Activated CD4-positive, alpha-beta T cell treated with anti-CD3 and anti-CD28 coated beads for 24 hours (primary cell): ENCODE measurements at places on chromosomes 13 and 19.

DNA sequence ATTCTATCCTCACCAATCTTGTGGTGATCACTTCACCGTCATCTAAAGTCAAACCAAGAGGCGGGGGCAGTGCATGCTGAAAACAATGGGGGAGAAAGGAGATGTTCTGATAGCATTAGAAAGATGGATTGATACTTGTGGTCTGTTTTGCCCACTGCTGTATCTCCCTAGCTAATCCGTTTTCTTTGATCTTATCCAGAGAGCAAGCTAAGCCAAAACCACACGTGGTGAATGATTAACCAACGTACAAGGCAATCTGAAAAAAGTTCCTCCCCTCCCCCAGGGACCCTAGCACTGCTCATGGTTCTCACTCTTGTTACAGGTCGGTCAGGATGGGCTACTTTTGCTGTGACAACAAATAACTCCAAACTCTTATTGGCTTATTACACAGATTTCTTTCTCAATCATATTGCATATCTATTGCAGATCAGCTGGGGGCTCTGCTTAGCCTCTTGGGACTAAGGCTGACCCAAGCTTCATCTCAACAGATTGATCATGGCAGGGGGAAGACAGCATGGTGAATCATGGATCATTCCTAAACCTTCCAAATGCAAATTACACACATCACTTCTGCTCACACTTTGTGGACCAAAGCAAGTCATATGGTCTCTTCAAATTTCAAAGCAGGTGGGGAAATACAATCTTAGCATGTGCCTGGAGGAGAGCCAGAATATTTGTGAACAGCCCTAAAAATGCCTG is 11.9 kb upstream of the C13orf42 start:
- DNase-seq: no peak

GRCh38 chr19:15331419-15332310 is 674 bp downstream of the BRD4 start:
- DNase-seq: peak; percentile 43

- no peak for DNase-seq
Measured at GRCh38 chr13:111575276-111575675, 254.8 kb downstream of the TEX29 start.

GRCh38 chr13:110291286-110291685 is 15.7 kb downstream of the COL4A1 start:
- DNase-seq: no peak

DNA sequence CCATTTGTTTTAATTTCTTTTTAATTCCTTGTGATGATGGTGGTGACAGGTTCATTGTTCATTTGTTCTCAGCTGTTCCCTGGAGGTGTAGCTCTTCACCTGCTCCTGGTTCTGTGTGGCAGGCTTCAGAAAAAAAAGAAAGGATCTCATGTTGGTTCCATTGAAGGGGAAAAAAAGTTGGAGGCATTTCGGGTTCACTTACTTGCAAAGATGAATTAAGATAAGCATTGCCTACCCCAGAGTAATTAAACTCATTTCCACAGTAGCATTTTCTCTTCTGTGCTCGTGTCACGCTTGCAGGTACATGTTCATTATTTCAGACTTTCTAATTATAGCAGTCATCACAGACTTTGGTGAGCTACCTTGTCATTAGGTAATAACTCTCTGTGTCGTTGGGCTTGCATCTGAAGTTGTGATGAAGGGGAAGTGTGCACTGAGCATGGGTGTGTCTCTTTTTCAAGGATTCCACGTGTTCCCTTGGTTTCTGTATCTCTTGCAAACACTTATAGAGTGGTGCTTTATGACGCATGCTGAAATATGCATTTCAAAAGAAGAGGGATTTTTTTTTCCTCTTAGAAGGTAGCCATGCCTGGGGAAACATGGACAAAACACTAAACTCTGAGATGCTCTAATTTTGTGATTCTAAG is 69.1 kb downstream of the MTUS2 start:
- no peak for DNase-seq

- no peak for DNase-seq
Measured at GRCh38 chr19:40421993-40422747, 3.6 kb downstream of the SERTAD1 start.

GRCh38 chr19:38698225-38699026 is 45.8 kb downstream of the CAPN12 start:
- DNase-seq: no peak

GRCh38 chr19:56066152-56067023 is 54.7 kb downstream of the ZNF787 start:
- DNase-seq: peak; percentile 44

GRCh38 chr13:52405767-52406494 is at the start of gene THSD1:
Gene THSD1, minus strand, starts transcription at chr13:52406172. Its CDS starts 3,572 bp downstream, at chr13:52402600.
- DNase-seq: peak; percentile 6

- no peak for DNase-seq
Measured at GRCh38 chr19:48271531-48272151, 1.8 kb downstream of the ZNF114 start.

GRCh38 chr19:9040131-9040530 is 29.9 kb upstream of the MUC16 start:
- no peak for DNase-seq

DNA sequence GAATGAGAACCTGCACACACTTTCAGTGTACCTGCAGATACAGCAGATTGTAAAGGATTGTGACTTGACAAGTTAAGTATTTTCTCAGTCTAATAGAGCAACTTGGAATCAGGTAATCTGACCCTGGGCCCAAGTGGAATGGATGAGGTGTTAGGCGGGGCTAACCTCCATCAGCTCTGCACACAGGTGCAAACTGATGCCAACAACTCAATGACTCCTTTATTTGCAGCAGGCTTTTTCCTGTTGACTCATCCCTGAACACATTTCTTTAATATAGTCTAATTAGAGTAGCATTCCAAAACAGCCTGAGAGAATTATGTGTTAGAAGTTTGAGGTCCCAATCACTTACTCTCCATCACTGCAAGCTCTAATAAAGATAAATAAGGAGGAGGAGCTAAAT is 48.8 kb downstream of the TPT1 start:
- DNase-seq: no peak

DNA sequence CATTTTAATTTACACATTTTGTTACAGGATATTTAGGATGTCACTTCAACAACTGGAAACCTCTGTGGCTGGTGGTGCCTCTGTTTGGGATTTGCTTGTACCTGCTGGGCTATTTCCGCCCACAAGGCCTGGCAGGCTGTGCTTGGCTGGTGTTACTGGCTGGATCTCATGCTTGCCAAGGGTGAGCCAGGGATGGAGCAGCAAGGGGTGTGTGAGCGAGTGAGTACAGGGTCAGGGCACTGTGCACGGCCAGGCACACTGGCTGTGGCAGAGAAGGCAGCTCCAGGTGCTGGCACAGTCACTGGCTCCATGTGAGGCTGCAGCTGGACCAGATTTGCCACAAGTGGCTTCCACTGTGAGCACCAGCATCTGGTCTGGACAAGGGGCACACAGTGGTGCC is 1254.8 kb downstream of the SLITRK5 start:
- DNase-seq: no peak

DNA sequence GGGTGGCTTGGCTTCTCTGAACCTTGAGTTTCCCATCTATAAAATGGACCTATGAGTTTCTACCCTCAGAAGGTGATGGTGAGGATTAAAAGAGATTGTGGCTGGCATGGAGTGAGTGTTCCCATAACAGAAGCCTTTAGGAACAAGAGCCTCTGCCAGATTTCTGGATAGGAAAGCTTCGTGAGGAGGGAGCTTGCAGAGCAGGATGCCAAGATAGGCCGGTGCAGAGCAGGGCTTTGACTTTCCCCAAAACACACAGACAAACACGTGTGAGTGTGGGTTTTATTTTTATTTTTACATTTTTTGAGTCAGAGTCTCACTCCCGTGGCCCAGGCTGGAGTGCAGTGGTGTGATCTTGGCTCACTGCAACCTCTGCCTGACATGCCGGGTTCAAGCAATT is 3.7 kb upstream of the CNN1 start:
- no peak for DNase-seq

GRCh38 chr19:53365899-53366493 is 491 bp downstream of the ZNF525 start:
- peak; percentile 18 for DNase-seq

DNA sequence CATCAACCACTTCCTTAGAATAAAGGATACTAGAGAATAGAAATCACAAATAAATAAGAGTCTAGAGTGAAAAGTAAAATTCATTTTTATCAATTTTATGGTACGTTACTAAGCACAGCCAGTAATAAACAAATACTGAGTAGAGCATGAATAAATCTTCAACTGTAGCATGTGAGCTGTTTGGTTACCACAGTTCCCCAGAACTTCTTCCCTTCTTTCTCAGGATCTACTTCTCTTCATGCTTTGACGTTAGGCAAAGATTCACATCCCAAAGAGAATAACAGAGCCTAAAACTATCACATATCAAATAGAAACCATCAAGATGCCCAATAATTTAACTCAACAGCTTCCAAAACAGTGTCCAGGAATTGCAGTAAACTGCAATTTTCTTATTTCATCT is 7.4 kb downstream of the RUBCNL start:
- DNase-seq: no peak

GRCh38 chr19:48716562-48717291 is 2.8 kb downstream of the MAMSTR start:
- DNase-seq: no peak

DNA sequence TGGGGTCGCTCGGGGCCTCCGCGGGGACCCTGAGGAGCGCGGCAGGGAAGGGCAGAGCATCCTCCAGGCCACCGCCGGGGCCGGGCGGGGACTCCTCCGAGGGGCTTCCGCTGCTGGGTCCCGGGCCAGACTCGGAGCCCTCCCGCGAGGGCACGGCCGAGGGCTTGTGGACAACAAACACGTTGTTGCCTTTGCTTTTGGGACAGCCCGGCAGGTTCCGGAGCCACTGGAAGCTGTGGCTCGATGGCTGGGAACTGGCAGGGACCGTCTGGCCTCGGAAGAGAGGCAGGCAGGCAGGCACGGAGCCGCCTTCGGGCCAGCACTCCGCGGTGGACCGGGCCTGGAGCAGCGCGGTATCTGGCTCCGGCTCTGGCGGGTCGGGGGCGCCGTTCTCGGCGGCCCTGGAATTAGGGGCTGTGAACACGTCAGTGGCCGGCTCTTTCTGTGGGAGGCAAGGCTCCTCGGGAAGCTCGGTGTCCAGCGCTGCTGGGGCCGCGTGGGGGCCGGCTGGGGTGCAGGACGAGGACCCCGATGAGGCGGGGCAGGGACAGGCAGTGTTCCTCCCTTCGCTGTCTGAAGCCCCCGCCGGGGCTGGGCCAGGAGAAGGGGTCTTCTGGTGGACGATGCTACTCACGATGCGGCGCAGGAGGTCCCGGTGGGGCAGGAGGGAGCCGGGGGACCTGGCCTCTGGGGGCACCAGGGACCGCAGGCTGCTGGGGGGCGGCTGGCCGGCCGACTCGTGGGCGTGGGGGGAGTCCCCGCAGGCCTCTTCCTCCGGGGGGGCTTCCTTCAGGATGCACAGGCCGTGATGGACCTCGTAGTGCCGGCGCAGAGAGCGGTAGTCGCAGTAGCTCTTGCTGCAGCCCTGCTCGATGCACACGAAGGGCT is 27.6 kb downstream of the ZNF541 start:
- peak; percentile 1 for DNase-seq

- DNase-seq: no peak
Measured at GRCh38 chr13:69921156-69921555, 186.5 kb upstream of the ATXN8OS start.

GRCh38 chr13:24724714-24725113 is 39.3 kb upstream of the RNF17 start:
- DNase-seq: no peak

DNA sequence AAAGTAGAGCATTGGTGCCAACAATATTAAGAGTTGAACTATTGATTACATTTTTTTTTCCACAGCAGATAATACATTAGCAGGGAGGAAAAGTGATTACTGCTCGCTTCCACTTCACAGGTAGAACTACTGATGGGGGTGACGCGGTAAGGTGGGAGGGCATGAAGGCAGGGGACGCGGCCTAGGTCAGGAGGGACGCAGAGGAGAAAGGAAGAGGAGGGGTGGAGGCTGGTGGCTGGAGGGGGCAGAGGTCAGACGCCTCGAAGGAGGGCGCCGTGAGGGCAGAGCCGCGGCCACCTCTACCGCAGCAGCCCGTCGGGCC is 287 bp upstream of the B3GLCT start:
- no peak for DNase-seq

DNA sequence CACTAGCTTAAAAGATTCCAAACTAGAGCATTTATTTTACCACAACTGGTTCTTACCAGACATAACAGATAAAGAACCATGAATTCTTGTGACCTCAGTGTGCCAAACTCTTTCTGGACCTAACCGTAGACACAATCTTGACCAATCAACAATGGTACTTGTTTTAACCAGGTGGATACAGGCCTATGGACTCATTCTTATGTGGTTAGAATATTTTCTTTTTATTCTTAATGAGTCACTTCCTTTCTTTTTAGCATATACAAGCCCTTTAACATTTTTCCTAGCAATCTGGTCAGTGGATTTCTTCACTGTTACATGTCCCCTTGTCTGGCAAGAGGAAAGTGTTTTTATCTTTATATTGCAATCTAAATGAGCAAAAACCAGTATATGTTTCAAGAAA is 792.1 kb upstream of the SPRY2 start:
- no peak for DNase-seq

- DNase-seq: no peak
Measured at GRCh38 chr13:37984357-37984756, 114.8 kb upstream of the TRPC4 start.

- DNase-seq: no peak
Measured at GRCh38 chr19:4649392-4650047, 10.2 kb downstream of the TNFAIP8L1 start.

GRCh38 chr13:87622971-87623370 is 48.2 kb upstream of the SLITRK5 start:
- DNase-seq: no peak

GRCh38 chr13:107807306-107808073 is 407.8 kb downstream of the LIG4 start:
- no peak for DNase-seq

DNA sequence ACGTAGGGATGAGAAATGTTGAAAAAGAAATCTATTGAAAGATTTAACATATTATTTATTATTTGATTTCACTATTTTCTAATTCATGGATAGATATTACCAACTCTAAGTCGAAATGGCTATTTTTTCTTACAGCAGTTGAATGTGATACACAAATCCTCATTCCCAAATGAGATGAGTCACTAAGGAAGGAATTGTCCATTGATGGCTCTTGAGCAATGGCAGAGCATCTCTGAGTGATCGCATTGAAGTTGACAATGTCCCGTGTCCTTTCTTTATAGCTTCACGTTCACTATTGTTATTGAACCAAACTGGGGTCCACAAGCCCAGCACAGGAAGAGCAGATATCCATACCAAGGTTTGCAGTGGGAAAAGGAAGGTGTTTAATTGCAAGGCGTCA is 648.3 kb upstream of the SPRY2 start:
- DNase-seq: no peak

- no peak for DNase-seq
Measured at GRCh38 chr13:113819341-113819730, 44.5 kb downstream of the GAS6 start.

DNA sequence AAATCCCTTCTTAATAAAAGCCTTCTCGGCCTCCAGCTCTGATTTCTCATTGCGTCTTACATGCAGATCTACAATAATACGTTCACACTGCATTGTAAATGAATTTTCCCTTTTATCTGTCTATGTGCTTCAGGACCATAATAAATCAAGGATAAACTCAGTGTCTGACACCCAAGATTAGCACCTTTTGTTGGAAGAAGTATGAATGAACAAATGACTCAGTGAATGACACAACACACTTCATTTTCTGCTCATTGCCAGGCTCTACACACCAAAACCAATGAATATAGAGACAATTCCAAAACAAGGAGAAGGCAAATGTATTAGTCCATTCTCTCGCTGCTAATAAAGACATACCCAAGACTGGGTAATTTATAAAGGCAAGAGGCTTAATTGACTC is 1224.4 kb downstream of the EFNB2 start:
- no peak for DNase-seq
